Activated CD4-positive, alpha-beta T cell treated with anti-CD3 and anti-CD28 coated beads for 36 hours (primary cell): ENCODE measurements at places on chromosomes 1 and 21. TPM values are rescaled to one million over a fixed set of nuclear protein-coding genes. Genes with fewer than 3 reads are reported as not detected.

RGS1 gene
- 12.0 TPM for total RNA-seq

NBL1 gene
- 10.7 TPM for total RNA-seq

PTGER3 gene
- total RNA-seq, result not detected

COL8A2 gene
- 0.05 TPM for total RNA-seq

NAV1 gene
- 2.6 TPM for total RNA-seq

MYOG gene
- total RNA-seq, result not detected

C4BPA gene
- not detected for total RNA-seq

LCE6A gene
- not detected for total RNA-seq

UBL4B gene
- total RNA-seq, result not detected

KHDRBS1 gene
- total RNA-seq, result 198 TPM

S100A16 gene
- not detected for total RNA-seq

ITLN2 gene
- not detected for total RNA-seq

OR2T2 gene
- not detected for total RNA-seq

HPDL gene
- 12.7 TPM for total RNA-seq

PRAMEF15 gene
- not detected for total RNA-seq

SEMA6C gene
- 3.2 TPM for total RNA-seq

TIE1 gene
- total RNA-seq, result not detected

HAO2 gene
- not detected for total RNA-seq
